ENCODE measurements at places on chromosomes 11 and 22. TPM values are rescaled to one million over a fixed set of nuclear protein-coding genes. Genes with fewer than 3 reads are reported as not detected.

GRCh38 chr11:117984476-117984875 lies 1.7 kb upstream of the IL10RA start:
- DNase-seq, result no peak

DNA sequence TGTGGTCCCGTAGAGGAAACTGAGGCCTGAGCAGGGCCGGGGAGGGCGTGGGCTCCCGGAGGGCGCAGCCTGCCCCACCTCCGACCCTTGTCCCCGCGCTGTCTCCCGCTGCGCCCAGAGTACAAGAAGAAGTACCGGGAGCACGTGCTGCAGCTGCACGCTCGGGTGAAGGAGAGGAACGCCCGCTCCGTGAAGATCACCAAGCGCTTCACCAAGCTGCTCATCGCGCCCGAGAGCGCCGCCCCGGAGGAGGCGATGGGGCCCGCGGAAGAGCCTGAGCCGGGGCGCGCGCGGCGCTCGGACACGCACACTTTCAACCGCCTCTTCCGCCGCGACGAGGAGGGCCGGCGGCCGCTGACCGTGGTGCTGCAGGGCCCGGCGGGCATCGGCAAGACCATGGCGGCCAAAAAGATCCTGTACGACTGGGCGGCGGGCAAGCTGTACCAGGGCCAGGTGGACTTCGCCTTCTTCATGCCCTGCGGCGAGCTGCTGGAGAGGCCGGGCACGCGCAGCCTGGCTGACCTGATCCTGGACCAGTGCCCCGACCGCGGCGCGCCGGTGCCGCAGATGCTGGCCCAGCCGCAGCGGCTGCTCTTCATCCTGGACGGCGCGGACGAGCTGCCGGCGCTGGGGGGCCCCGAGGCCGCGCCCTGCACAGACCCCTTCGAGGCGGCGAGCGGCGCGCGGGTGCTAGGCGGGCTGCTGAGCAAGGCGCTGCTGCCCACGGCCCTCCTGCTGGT lies 1.9 kb downstream of the NLRP6 start:
- DNase-seq, result no peak

DNA sequence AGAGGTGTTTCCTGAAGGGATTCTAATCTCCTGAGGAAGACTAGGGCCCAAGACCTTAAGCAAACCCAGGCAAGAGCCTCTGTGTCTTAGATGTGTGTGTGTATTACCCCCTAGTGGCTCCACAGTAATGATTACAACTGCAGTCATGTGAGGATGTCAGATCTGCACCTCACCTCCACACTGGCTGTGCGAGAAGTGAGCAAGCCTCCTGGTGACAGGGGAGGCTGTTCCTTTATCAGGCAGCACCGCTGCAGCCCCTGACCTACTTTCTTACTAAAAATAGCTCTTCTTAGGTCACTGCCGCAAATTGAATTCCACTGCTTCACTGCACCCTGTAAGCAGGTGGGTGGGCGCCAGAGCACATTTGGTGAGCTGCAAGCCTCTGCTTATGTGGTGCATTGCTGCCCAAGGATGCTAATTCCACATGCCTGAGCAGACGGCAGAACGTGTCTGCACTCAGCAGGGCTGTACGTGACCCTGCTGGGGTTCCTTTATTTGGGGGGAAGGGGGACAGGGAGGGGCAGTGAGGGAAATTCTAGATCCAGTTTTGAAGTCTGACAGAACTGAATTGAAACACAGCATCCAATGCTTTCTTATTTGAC lies 112.4 kb downstream of the KCNC1 start:
- no peak for DNase-seq

- no peak for DNase-seq
These were observed 44.5 kb downstream of the ANO1 start for GRCh38 chr11:70122490-70123198.

GRCh38 chr22:20441631-20442484 lies 4.2 kb upstream of the SCARF2 start:
- DNase-seq, result no peak

DNA sequence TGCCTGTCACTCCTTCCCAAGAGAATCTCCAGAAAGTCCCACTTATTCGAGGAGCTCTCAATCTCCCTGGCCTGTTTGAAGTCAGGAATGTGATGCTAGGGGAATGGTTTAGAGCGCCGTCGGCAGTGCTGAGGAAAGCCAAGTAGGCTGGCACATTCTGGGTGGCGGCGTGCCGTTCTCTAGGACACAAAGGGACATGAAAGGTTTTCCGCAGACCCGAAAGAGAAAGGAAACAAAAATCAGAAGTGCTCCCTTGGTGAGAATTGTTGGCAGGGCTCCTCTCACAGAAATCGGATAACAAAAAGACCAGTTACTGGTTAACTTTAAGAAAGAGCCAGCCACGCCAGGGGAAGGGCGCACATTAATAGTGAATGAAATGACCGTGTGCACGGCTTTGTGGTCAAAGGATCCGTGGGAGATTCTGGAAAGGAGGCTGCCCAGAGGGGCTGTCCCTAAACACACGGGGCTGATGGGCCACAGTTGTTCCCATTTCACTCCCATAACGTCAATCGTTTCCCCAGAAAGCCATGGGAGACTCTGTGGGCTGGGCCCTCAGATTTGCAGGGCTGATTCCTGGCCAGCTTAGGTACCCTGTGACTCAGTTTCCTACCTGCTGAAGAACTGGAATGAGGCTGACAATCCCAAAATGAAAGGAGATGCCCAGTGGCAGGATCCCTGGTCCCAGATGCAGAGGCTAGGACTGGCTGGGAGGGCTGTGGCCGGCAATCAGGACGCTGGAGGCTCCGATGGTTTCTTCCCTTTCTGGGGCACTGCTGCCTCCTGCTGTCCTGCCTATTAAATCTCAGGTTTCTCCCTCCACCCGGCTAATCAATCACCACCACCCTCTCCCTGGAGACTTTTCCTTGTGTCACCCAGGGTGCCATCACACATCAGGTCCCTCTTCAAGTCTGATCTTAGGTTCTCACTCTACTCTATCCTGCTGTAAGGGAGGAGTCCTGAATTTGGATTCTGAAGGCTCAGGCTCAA lies 82.3 kb downstream of the RCN1 start:
- peak; percentile 36 for DNase-seq

- no peak for DNase-seq
These were observed 123.2 kb downstream of the MICAL2 start for GRCh38 chr11:12233602-12233925.

DNA sequence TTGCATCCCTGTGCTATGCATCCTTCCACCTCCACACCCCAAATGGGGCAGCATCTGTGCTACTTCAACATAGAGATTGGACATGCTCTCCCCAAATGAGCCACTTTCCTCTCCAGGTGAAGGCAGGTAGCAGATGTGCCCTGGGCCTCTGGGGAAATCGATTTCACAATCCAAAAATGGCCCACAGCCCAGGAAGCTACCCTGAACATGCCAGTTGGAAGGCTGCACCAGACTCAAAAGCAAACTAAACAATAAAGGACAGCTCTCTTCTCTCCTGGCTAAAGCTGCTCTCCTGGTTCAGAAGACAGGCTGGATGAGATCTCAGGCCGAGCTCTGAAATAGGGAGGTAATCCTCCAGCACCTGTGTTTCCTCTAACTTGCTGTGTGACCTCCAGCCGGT lies 19.7 kb downstream of the ISX start:
- no peak for DNase-seq

GRCh38 chr11:130980071-130980862 lies 64.0 kb upstream of the SNX19 start:
- DNase-seq, result no peak

DNA sequence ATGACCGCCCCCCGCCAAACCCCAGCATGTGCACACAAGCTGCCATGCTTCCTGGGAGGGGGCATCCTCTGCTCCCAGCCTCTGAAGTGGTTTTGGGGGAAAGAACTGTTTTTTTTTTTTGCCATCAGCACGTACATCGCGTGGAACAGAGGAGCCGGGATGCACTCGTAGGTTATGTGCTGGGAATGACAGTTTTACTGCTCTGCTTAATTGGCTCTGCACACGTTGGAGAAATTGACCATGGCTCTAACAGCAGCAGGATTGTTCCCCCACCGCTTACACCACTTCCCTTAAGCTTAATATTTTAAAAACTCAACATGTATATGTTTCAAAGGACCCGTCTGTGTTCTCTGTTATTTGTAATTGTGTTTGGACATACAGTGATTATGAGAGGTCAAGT lies 175.2 kb downstream of the NAV2 start:
- no peak for DNase-seq

DNA sequence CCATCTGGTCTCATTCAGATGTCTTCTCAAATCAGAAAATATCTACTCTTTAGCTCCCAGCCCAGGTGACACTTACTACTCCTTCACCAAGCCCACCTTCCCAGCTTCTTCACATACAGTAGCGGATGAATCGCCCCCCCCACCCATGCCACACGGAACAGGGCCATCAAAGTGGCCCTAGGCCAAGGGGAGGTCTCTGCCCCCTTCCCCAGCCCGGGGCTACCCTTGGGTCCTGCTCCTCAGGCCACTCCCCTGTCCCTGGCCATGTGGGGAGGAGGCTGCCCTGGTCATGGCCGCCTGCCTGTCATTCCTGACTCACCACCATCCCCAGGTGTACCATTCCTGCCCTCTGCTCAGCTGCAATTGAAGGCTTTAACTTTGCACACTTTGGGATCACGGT lies 142.8 kb downstream of the NECTIN1 start:
- DNase-seq, result no peak

- no peak for DNase-seq
These were observed 116.3 kb upstream of the APOA1 start for GRCh38 chr11:116953530-116954285.

DNA sequence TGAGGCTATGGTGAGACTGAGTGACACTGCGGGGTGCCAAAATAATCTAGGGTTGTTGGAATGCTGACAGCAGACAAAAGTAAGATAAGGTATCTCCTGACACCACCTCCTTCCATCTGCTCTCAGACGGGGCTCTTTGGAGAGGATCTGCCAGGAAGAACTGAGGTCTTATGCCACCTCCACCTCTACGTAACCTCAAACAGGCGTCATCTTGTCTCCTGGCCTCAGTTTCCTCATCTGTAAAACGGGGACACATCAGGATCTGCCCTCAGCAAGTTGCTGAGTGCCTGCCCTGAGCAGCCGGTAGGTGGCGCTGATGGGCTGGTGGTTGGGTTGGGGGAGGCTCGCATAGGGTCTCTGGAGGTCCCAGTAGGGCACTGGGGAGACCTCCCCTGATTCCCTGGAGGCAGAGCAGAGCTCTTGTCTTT lies 1.7 kb upstream of the MYEOV start:
- DNase-seq, result peak; percentile 25

The CHRM1 gene
- not detected for total RNA-seq

The SLC37A4 gene
- 4.0 TPM for total RNA-seq

The PPP1R14B gene
- 30.8 TPM for total RNA-seq

The RAG1 gene
- total RNA-seq, result 0.08 TPM

The C11orf91 gene
- 0.54 TPM for total RNA-seq

The B3GAT1 gene
- total RNA-seq, result 0.30 TPM

The PTPRCAP gene
- total RNA-seq, result 144 TPM

The SYT9 gene
- not detected for total RNA-seq

The ANKK1 gene
- 0.42 TPM for total RNA-seq

The SIRT3 gene
- 14.7 TPM for total RNA-seq

The PSMA1 gene
- 177 TPM for total RNA-seq

The ARHGAP42 gene
- total RNA-seq, result 0.38 TPM

The DGAT2 gene
- not detected for total RNA-seq

The TBRG1 gene
- total RNA-seq, result 61.0 TPM

The GLB1L3 gene
- total RNA-seq, result 0.87 TPM

The NAALAD2 gene
- not detected for total RNA-seq

The SCGB1C1 gene
- not detected for total RNA-seq

All from CD8-positive, alpha-beta T cell (primary cell).